Stimulated activated CD8-positive, alpha-beta memory T cell treated with anti-CD3 and anti-CD28 coated beads, Interleukin-15, amount 100 ng/mL, for 48 hours (primary cell): ENCODE measurements at places on chromosomes 7 and 10.

- DNase-seq: no peak
Measured at GRCh38 chr10:99487125-99487807, 45.5 kb upstream of the NKX2-3 start.

- no peak for DNase-seq
Measured at GRCh38 chr7:148579366-148579765, 11.2 kb upstream of the C7orf33 start.

DNA sequence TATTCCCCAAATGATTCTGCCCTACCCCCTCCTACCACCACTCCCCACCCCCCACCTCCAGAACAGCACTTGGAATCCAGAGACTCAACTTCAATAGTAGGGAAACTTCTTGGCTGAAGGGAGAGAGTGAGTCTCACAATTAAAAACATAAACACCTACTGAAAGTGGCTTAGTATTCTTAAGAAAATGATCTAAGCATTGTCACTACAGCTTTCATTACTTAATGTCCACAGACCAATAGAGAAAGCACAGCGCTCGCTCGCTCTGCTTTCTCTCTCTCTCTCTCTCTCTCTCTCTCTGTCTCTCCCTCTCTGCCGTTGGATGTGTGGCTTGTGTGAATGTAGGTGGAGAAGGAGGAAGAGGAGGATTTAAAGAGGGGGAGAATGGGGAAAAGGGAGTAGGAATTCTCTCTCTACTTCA, 1.5 kb upstream of the SEMA3A start:
- no peak for DNase-seq

GRCh38 chr10:13296476-13296875, 3.4 kb downstream of the PHYH start:
- no peak for DNase-seq

DNA sequence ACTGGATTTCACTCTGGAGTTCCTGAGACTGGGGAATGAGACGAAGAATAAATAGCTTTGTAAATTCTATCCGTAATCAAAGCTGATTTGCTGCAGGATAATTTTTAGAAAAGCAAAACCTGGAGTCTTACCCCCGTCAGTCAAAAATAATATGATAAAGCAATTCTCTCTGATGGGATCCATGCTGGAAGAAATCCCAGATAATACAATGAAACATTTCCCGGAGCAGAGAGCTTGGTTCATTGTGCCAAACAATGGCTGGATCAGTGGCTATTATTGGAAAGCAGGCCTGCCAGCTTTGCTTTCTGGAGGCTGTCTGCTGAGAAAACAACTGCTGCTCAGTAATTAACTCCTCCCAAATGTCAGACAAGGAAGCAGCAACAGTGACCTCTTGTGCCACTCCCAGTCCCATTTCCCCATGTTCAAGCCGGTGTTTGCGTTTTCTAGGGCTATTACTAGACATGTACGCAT, 609.4 kb upstream of the PCDH15 start:
- no peak for DNase-seq

GRCh38 chr7:71210220-71210619, 78.3 kb downstream of the GALNT17 start:
- DNase-seq: no peak

DNA sequence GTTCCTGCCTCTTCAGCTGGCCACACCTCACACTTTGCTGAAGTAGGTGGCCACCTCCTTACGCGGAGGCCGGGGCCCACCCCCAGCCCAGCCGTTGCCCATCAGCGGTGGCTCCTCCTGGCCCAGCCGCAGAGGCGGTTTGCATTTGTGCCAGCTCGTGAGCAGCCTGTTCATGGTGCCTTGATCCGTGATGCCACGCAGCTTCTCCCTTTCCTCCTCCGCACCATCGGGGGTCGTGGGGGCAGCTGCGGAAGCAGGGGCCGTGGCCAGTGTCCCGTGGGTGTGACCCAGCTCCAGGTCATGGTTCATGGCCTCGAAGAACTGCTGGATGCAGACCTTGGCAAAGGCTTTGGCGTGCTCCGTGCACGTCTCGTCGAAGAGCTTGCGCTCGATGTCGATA, 3.1 kb upstream of the CALHM2 start:
- no peak for DNase-seq

- DNase-seq: no peak
Measured at GRCh38 chr7:99399597-99399996, 8.8 kb downstream of the PDAP1 start.

GRCh38 chr7:91031757-91032156, 232.5 kb upstream of the FZD1 start:
- no peak for DNase-seq

- no peak for DNase-seq
Measured at GRCh38 chr10:44183667-44184632, 200.9 kb downstream of the CXCL12 start.

GRCh38 chr10:69849825-69850224, 48.1 kb downstream of the COL13A1 start:
- no peak for DNase-seq

GRCh38 chr7:40003597-40003996, 53.5 kb downstream of the CDK13 start:
- DNase-seq: no peak

- no peak for DNase-seq
Measured at GRCh38 chr10:98655492-98655891, 208.8 kb upstream of the HPS1 start.

DNA sequence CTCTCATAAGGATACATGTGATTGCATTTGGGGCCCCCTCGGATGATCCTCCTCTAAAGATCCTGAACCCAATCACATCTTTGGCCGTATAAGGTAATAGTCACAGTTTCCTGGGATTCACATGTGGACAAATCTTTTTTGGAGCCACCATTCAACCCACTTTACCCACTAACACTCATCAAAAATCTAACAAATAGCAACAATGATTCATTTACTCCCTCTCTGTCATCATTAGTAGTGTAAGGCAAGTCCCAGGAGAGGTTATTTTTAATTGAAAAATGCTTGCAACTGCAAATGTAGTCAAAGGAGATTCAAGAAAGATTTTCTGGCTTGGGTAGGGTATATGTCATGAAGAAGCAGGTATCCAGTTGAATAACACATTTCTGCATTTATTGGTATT, 9.9 kb upstream of the SMKR1 start:
- DNase-seq: no peak

DNA sequence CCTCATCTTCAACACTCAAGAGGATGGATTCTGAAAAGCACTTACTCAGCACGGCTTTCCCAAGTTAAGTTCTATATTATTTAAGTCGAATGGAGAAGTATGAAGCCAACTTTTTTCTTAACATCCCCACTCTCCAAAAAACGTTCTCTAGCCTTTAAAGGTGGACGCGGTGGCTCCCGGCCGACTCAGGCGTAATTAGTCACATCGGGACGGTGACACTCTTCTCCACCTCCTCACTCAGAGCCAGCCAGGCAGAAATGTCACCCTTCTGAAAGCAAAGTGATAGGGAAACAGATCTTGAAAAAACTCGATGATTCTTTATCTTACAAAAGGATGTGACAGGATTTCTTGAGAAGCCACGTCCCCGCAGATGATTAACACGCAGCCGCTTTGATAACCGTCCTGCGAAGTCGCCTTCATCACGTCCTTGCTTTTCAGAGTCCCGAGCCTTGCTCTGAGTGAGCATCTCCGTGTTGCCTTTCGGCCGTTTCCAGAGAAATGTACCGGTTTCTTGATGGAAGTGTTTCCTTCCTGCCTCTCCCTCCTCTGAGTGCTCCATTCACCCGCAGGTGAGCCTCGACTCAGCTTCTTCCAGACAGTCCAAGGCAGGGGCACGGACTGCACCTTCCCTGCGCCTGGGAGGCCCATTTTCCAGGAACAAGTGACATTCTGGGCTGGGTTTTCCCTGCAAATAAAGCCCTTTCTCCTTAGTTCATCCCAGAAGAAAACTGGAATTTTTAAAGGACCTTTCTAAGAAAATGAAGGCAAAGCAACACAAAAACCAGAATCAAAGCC, 314.8 kb downstream of the DNAJB6 start:
- DNase-seq: no peak

GRCh38 chr7:18191341-18191740, 163.7 kb upstream of the PRPS1L1 start:
- no peak for DNase-seq

DNA sequence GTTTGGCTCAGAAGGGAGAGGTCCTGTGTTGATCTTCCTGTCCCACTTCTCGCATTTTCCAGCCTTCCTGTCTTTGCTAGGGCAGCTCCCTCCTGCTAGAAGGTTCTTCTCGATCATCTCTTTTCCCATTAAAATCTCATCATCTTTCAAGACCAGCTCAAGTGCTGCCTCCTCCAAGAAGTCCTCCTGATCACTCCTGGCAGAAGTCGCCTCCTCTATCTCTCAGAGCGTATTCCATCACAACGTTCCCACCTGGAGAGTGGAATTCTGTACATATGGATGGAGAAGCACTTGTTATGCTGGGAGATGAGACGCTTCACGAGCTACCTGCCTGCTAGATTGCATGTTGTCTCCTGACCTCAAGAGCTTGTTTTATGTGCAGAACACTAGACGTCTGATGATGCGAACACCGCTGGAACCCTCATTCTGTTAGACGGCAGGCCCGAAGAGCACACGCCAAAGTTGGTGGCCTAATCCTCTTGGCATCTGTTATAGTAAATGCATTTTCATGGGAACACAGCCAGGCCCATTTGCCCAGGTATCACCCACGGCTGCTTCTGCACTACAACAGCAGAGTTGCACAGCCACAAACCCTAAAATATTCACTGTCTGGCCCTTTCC, 68.0 kb upstream of the INSIG1 start:
- DNase-seq: no peak

DNA sequence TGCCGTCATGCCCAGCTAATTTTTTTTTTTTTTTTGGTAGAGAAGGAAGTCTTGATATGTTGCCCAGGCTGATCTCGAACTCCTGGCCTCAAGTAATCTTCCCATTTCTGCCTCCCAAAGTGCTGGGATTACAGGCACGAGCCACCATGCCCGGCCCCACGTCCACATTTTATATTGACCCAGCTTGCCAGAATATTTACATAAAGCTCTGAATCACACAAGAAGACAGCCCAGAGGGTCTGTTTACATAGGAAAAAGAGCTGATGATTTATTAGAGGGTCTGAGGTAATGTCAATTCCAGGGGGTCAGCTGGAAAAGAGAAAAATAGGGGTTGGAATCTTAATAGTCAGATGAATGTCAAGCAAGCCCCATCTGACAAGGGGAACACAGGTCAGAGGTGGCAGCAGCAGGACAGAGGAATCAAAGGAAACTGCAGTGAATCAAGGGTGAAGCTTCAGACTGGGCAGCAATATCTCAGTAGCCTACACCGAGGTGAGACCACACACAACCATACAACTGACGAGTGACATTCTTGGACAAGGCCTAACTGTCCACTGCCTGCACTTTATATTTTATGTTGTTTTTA, 15.8 kb upstream of the SLF2 start:
- no peak for DNase-seq

GRCh38 chr7:39468808-39469374, 97.3 kb upstream of the YAE1 start:
- DNase-seq: no peak

DNA sequence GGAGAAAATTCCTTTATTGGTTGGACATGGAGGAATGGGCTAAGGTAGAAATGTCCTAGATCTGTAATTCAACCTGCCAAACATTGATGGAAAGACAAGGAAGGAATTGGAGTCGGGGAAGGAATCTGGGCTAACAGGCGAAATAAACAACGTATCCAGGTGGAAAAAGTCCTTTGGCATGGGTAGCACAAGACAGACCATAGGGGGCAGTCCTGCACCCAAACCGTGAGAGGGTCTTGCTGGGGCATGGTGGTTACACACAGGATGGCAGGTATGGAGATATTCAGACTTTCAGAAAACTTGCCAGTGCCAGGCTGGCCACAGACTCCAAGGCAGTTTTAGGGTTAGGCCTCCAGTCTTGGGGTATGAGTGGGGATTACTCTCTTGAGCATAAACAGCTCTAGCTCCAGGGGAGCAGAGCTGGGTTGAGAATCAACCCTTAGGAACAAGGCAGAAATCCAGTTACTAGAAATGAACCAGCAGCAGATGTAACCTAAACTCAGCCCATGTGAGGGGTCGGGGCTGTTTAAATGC, 188.6 kb upstream of the GDF10 start:
- DNase-seq: no peak

DNA sequence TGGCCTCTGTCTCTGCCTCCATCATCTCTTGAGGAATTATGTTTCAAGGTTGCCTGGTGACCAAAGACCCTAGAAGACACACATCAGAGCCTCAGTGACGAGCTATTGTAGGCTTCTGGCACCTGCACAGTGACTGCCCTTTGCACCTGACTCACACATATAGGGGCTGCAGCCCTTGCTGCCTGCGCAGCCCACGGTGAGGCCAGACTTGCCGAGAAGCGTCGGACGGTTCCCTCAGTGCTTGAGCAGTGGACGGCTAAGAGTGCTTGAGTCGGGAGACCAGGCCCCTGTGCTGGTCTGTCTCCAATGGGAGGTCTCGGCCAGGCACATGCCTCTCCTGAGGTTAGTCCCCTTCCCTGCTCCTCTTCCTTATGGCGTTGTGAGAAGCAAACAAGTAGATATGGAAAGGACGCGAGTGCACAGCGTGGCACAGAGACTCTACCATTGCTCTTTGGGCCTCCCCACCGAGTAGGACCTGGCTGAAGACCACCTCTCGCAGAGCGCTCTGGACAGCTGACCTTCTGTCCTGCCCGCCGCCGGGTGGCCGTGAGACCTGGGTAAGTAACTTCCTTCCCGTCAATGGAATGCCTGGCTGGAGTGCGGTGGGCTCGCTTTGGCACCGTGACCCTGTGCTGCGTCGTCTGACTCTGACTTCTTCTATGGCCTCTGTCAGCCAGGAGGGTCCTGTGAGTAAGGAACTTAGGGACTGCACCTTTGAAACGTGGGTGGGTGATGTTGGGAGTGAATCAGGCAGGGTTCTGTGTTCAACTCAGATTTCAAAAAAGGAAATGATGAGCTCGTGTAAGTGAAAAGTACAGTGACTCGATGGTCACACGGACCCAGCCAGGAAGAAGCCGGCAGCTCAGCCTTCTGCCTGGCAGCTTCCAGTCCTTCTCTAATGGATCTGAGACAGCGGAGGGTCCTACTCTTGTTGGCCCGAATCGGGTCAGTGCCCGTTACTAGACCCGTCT, 33.7 kb downstream of the ZNF775 start:
- DNase-seq: no peak

DNA sequence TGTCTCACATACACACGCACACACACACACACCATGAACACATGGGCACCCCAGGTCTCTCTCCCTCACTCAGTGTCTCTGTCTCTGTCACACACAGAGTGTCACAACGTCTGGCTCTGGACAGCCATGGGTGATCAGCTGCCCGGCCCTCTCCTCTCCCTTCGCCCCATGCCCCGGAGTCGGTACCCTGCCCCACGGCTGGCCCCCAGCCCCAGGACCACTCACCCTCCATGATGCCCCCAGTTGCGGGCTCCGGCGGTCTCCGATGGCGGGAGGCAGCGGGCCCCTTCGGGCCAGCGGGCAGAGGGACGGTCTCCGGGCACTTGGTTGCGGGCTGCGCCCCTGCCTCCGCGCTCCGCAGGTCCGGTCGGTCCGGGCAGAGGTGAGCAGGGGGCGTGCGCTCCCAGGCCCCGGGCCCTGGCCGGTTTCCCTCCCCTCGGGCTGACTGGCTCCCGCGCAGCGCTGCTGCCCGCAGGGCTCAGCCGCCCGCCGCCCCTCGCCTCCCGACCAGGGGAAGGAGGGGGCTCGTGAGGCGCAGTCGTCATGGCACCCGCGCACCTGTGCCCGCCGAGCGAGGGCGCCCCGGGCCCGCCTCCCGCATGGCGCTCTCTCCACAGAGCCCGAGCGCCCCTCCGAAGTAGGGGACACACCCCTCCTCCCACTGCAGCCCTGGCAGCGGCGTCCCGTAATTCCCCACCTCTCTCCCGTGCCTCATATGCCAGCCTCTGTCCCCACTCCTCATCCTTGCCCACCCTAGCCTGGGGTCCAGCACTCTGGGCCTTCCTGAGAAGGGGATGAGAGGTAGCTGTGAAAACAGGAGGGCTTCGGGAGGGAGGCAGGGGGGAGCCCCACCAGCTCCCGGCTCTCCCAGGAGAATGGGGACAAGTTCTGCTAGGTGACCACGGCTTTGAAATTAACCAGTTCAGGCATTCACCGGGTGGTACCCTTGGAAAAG, at the start of gene NPFFR1:
Gene NPFFR1 (minus strand): TSS at position 560 of the 955 bp plus-strand sequence. CDS start 328 bp downstream, at position 232.
- no peak for DNase-seq
